ENCODE measurements at places on chromosomes 6 and 20. TPM values are rescaled to one million over a fixed set of nuclear protein-coding genes. Genes with fewer than 3 reads are reported as not detected.

MYH7B gene
- 1.4 TPM for polyA plus RNA-seq

PRDM1 gene
- polyA plus RNA-seq: 8.4 TPM

TTK gene
- polyA plus RNA-seq: 0.25 TPM

DNAH8 gene
- 0.63 TPM for polyA plus RNA-seq

RBM24 gene
- not detected for polyA plus RNA-seq

ERVFRD-1 gene
- not detected for polyA plus RNA-seq

GRM1 gene
- not detected for polyA plus RNA-seq

CALHM5 gene
- polyA plus RNA-seq: not detected

CLPSL1 gene
- polyA plus RNA-seq: not detected

HNF4A gene
- polyA plus RNA-seq: not detected

HUS1B gene
- 4.0 TPM for polyA plus RNA-seq

AGER gene
- polyA plus RNA-seq: 31.6 TPM

WFDC10B gene
- not detected for polyA plus RNA-seq

GRIK2 gene
- not detected for polyA plus RNA-seq

C6orf132 gene
- polyA plus RNA-seq: not detected

MEP1A gene
- polyA plus RNA-seq: not detected

OPN5 gene
- polyA plus RNA-seq: not detected

PLN gene
- not detected for polyA plus RNA-seq

ZNF311 gene
- not detected for polyA plus RNA-seq

Data from B cell (primary cell).